ENCODE measurements at places on chromosomes 6 and 20.

- no peak for DNase-seq
- no peak overlapping the region for H3K4me3 ChIP-seq
- H3K36me3 ChIP-seq, result no peaks in the 10 kb centered on the region
- H3K27ac ChIP-seq, result no peak overlapping the region
Measured at GRCh38 chr6:84258866-84259265, 31.4 kb upstream of the CEP162 start.

DNA sequence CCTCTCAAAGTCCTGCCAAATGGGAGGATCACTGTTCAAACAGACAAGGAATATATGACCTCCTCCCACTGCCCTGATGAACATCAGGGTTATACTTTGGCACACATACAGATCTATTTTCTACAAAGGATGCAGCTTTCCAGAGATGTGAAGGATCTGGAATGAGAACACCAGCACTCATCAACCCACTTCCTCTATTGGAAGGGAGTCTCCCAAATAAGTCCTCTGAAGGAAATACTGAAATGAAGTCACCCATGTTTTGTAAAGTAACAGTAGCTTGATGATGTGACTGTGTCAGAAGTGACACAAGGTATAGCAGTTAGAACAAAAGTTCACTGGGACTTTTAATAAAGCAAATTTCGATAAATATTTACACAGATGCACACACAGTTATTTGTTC, 104.9 kb downstream of the OGFRL1 start:
- no peak overlapping the region for H3K4me3 ChIP-seq
- H3K4me1 ChIP-seq, result peaks cover 2% of the 10 kb centered on the region
- no peak for DNase-seq
- peaks cover 3% of the 10 kb centered on the region for H3K36me3 ChIP-seq

- H3K36me3 ChIP-seq, result no peaks in the 10 kb centered on the region
- H3K27me3 ChIP-seq, result no peaks in the 10 kb centered on the region
- no peak overlapping the region for H3K4me3 ChIP-seq
- no peaks in the 10 kb centered on the region for H3K4me1 ChIP-seq
- 0 out of 2 replicates have a peak overlapping the region, but pooled peaks have one; percentile 5 for H3K27ac ChIP-seq
Measured at GRCh38 chr6:112320561-112321318, 26.4 kb upstream of the RFPL4B start.

DNA sequence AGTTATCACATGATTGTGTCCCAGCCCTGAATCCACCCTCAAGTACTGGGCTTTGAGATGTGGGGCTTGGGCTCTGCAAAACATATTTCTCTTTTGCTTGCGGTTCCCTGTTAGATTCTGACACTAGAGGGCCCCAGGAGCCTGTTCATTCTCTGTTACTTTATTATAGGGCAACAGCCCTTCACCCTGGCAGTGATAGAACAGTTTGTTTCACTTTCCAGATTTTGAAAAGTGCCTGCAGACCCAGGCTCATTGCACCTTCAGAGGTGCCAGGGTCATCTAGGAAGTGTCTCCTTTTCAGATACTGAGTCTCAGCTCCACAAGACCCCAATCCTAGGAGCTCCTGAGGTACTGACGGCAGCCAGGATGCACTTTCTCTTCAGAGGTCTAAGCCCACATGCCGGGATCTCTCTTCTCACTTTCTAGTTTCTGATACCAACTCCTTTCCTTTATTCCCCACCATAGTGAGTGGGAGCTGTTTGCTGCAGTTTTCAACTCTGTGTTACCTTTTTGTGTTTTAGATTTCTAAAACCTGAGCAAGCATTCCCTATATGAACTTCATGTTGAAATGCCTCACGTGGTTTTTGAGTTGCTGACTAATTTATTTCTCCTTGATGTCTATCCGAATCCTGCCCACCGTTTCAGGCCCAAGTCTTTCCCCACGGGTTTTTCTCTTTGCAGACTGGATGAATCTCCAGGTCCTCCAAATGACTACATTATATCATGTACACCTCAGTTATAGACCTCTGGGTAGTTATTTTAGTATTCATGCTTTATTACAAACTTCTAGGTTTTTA, 10.9 kb downstream of the ABT1 start:
- no peak overlapping the region for H3K4me3 ChIP-seq
- H3K27ac ChIP-seq, result no peak overlapping the region
- no peaks in the 10 kb centered on the region for H3K27me3 ChIP-seq
- H3K4me1 ChIP-seq, result no peaks in the 10 kb centered on the region

DNA sequence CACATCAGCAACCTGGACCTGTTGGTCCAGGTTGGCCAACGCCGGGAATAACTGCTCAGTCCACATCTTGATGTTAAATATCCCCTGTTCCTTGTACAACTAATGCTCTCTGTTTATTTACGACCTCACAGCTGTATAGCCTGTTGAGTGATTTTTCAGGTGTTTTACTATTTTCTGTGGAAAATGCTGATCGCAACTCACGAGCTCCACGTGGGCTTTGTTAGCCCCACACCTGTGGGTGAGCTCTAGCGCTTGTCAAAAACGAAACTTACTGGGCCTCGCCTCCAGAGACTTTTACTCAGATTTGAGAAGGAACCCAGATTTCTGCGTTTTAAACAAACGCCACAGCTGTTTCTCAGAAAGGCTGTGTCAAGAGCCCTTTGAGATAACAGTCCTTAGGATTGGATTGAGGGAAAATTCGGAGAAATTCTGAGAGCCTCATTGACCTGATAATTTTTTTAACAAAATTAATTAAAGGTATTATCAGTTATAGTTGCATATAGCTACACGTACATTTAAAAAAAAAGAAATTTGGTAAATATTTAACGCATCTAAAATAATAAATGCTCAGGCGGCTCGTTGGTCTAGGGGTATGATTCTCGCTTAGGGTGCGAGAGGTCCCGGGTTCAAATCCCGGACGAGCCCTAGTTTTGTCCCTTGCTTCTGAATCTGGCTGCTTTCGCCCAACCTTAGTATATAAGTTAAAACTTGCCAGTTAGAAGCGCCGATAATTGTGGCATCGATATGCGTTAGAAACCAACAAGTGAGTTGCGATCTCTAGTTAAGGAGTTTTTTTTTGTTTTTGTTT, 16.7 kb downstream of the HMGN4 start:
- no peaks in the 10 kb centered on the region for H3K36me3 ChIP-seq
- H3K27ac ChIP-seq, result peak overlapping the region; percentile 64
- peak overlapping the region; percentile 84 for H3K4me3 ChIP-seq
- no peak for DNase-seq
- no peaks in the 10 kb centered on the region for H3K27me3 ChIP-seq
- H3K4me1 ChIP-seq, result no peaks in the 10 kb centered on the region

DNA sequence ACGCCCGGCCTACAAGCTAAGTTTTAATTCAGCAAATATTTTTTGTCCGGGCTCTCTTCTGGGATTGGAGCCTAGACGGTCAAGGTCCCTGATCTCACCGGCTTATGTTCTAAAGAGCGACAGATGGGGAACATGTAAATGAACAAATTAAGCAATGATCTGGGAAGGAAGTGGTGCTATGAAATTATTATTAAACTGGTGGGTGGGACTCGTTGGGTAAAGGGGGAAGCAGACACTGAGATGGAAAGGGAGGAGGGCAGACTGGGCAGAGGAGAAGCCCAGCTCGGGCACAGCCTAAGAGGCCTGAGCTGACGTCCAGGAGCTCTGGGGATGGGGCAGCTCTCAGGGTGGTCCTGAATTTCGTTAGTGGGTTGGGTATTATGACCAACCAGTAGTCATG, 81.8 kb upstream of the AGPAT4 start:
- no peak overlapping the region for H3K27ac ChIP-seq
- H3K36me3 ChIP-seq, result no peaks in the 10 kb centered on the region
- DNase-seq, result no peak
- no peaks in the 10 kb centered on the region for H3K27me3 ChIP-seq
- no peak overlapping the region for H3K4me3 ChIP-seq

DNA sequence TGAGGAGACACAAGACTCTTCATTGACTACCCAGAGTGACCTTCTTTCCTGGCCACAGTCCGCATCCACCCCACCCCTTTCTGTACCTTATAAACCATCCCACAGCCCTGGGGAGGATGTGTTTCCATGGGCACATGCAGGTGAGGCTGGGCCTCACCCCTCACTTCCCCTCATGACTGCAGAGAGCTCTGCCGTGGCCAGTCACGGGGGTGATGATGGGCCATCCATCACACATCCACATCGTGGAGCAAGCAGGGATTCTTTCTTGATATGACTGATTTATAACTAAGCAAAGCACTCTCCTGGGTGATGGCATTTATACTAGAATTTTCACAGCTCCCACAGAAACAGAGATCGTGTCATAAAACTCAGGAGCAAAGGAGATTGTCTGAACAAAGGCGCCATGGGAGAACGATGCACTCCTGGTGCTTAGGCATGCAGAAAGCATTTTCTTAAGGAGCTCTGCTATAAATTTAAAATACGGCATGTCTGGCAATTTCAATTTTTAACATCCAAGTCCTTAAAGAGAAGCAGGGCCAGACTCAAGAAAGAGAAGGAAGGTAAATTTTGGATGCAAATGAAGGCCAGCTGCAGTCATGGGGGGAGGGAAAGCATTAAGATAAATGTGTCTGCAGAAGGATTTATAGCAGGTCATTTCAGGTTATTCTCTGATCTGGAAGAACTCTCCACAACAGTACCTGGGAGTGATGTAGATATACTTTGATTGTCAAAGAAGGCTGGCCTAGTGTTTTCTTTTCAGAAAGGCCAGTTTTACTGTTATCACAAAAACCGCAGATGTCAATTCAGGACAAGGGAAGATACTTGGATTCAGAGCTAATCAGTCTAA, 777.0 kb downstream of the C6orf118 start:
- H3K4me3 ChIP-seq, result no peak overlapping the region
- H3K36me3 ChIP-seq, result no peaks in the 10 kb centered on the region

- no peak for DNase-seq
- H3K36me3 ChIP-seq, result no peaks in the 10 kb centered on the region
Measured at GRCh38 chr20:24894488-24894887, 54.6 kb upstream of the CST7 start.

GRCh38 chr6:106462923-106463557, 102.5 kb downstream of the CRYBG1 start:
- H3K4me3 ChIP-seq, result no peak overlapping the region
- no peaks in the 10 kb centered on the region for H3K27me3 ChIP-seq
- no peaks in the 10 kb centered on the region for H3K36me3 ChIP-seq
- no peak for DNase-seq

DNA sequence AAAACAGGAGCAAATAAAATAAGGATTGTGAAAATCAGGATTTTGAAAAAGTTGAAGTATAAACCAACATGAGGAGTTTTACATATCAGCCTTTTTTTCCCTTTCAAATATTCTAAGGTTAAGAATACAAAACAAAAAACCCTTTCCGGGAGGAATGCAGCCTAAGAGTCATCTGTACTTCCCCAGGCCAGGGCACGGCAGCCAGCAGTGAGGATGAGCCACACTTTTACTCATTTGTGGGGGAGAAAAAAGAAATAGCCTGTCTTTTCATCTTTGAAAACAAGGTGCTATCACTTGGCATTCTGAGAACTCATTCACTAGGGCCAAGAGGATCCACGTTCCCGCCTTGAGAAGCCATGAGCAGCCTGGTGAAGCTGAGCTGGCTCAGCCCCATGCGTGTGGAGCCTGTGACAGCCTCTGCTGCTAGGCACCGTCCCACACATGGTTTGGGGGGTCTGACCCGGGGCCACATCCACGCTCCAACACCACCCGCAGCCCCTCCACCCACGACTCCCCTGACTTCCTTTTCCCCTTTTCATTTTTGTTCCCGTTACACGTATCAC, 11.2 kb downstream of the SLC22A1 start:
- H3K4me1 ChIP-seq, result no peaks in the 10 kb centered on the region
- H3K36me3 ChIP-seq, result no peaks in the 10 kb centered on the region
- H3K27me3 ChIP-seq, result no peaks in the 10 kb centered on the region
- H3K27ac ChIP-seq, result no peak overlapping the region
- H3K4me3 ChIP-seq, result no peak overlapping the region
- DNase-seq, result no peak

Data from SK-N-SH (cell line).